ENCODE measurements at places on chromosomes 1 and 21. TPM values are rescaled to one million over a fixed set of nuclear protein-coding genes. Genes with fewer than 3 reads are reported as not detected.

GRCh38 chr1:53583021-53583867 is 124.0 kb downstream of the DMRTB1 start:
- DNase-seq, result no peak

DNA sequence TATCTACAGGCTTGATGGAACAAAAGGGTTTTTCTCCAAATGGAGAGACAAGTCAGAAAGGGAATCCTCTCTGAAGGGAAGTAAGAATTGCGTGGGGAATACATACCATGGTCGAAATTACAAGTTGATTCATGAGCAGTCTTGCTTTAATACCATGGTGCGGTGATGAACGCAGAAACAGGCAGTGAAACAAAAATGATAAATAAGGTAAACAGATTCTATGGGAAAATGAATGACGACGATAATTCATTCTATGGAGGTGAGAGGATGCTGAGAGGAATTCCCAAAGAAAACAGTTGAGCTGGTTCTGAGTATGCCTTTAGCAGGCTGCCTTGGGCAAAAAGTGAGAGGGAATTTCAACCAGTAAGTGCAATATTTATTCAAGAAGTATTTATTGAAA is 209.4 kb upstream of the RUNX1 start:
- DNase-seq, result no peak

The LIPI gene
- polyA plus RNA-seq, result not detected

GRCh38 chr1:175499595-175500382 is 243.6 kb downstream of the TNR start:
- DNase-seq, result no peak

DNA sequence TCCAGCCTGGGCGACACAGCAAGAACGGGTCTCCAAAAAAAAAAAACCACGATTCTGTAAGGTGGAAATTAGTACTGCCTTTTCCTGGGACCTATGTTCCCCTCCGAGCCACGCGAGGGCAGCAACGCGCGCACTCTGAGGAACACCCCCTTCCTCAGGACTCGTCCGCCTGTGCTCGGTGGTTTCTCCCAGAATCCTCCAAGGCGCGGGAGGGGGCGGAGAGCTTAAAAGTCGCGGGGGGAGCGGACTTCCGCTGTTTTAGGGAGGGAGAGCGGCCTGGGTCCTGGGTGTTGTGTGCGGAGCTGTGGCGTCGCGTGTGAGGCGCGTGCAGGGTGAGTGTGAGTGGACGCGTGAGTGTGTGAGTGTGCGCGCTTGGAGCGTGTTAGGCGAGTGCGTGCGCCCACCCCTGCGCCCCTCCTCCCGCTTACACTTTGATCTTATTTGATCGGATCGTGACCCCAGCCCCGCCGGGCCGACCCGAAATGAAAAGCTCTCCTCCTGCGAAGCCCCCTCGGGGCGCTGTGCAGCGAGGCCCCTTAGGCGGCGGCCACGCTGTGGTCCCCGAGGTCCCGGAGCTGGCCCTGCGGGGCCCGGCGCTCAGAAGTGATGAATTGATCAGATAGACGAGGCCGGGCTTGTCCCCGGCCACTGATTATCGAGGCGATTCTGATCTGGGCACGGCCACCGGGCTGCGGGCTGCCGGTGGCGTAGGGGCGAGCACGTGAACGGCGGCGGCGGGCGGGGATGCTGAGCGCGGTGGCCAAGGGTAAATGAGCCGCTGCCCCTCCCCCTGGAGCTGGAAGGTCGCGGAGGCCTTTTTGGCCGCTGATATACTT is 9.6 kb downstream of the TMEM167B start:
- peak; percentile 93 for DNase-seq

GRCh38 chr1:186082235-186082937 is 292.7 kb downstream of the TPR start:
- DNase-seq, result peak; percentile 44

GRCh38 chr1:217389895-217390294 is 241.0 kb downstream of the GPATCH2 start:
- DNase-seq, result no peak

DNA sequence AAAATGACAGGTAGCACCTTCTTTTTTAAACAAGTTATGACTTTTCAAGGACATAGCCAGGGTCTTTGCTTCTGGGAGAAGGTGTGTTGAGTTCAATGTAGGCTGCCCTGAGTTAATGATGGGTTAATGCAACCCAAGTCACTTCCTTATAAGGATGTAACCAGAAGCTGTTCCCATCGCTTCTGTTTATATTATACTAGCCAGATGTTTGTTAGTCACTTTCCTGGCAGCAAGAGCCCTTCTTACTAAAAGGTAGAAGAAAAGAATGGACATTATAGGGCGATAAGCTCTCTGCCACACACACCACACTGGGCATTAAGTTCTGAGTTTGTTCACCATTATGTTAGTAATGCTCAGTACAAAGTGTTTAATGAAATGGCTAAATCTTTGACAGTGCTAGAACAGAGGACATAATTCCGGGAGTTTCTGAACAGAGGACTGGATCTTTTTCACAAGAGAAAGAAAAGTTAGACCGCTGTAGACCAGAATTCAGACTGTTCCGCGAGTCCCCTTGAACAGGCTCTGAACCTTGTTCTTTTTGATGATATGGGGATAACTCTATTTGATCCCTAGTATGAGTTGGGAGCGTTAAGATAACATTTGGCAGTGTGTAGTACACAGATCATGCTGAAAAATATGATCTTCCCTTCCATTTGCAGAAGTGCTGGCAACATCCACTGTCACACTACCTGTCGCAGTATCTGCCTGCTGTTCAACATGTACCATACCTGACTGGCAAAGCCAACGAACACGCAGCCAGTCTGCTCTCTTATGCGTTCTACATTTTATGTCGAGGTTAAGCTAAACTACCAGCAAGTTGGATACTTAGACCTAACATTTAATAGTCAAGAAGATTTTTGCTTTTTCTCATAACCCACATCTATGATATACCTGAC is 41.0 kb downstream of the DEGS1 start:
- DNase-seq, result no peak

The AGL gene
- polyA plus RNA-seq, result 23.0 TPM

DNA sequence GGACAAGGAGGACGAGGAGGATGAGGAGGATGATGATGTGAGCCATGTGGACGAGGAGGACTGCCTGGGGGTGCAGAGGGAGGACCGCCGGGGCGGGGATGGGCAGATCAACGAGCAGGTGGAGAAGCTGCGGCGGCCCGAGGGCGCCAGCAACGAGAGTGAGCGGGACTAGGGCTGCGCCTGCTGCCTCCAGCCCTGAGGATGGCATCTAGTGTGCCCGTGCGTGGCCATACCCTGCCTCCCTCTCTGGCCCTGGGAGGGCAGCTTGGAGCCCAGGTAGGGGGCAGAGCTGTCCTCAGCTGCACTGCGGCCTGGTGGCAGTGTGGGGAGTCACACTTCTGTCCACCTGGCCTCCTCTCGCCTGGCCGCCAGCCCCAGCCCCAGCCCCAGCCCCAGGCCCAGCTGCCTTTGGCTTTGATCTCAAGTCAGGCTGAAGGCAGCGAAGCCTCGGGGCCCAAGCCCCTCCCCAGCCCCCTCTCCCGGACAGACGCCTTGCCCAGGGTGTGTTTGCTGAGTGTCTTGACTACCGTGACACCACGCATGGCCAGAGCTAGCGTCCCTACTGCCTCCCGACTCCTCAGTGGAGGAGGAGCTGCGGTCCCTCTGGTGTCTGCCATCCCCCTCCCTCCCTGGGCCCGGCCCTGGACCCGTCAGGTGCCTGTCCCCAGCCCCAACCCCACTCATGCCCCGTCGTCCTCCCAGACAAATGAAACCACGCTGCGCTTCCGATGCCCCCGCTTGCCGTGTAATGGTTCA is 155.2 kb downstream of the PEX14 start:
- no peak for DNase-seq

GRCh38 chr1:65149351-65150107 is 1.5 kb downstream of the AK4 start:
- DNase-seq, result no peak

GRCh38 chr21:38938343-38938742 is 132.6 kb downstream of the ETS2 start:
- DNase-seq, result no peak

Measured in liver (tissue), 10 donors.